Astrocyte (in vitro differentiated cells and primary cell): ENCODE measurements at places on chromosomes 7 and 10. TPM values are rescaled to one million over a fixed set of nuclear protein-coding genes. Genes with fewer than 3 reads are reported as not detected.
A peak's percentile ranks its signal among the peaks of the same experiment; 100 is the strongest.

MAD1L1 gene
- 32.3 and 32.5 TPM in 2 replicates for total RNA-seq

TES gene
- total RNA-seq: 179 and 184 TPM in 2 replicates

CLEC2L gene
- not detected in 2 replicates for total RNA-seq

IGFBP1 gene
- total RNA-seq: not detected in 2 replicates

SRRM3 gene
- 1.7 and 2.7 TPM in 2 replicates for total RNA-seq

OR2A14 gene
- not detected in 2 replicates for total RNA-seq

PTPRZ1 gene
- total RNA-seq: 0.87 and 1.6 TPM in 2 replicates

TMEM270 gene
- not detected in 2 replicates for total RNA-seq

GDF2 gene
- not detected in 2 replicates for total RNA-seq

CCL26 gene
- not detected in 2 replicates for total RNA-seq

NACAD gene
- 18.3 and 21.6 TPM in 2 replicates for total RNA-seq

PRRT4 gene
- total RNA-seq: 0.62 and 0.93 TPM in 2 replicates

TMEM254 gene
- total RNA-seq: 14.3 and 15.1 TPM in 2 replicates

HYAL4 gene
- not detected in 2 replicates for total RNA-seq

CALML3 gene
- not detected in 2 replicates for total RNA-seq

ITPRID1 gene
- not detected in 2 replicates for total RNA-seq

SLC25A40 gene
- 6.3 and 9.1 TPM in 2 replicates for total RNA-seq

CPA2 gene
- total RNA-seq: not detected in 2 replicates

HTR5A gene
- total RNA-seq: not detected in 2 replicates

SLC4A2 gene
- 302 and 351 TPM in 2 replicates for total RNA-seq

DNA sequence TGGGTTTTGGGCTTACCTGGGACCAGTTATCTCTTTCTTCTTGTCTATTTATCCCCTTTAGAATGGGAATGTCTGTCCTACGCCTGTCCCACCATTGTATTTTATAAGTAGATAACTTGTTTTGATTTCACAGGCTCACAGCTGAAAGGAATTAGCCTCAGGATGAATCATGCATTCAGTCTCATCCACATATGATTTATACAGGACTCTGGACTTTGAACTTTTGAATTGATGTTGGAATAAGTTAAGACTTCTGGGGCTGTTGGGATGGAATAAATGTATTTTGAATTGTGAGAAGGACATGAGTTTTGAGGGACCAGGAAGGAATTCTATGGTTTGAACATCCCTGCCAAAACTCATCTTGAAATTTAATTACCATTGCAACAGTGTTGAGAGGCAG lies 112.6 kb downstream of the AMPH start:
- no peak for DNase-seq

- no peak for DNase-seq
Observed at GRCh38 chr7:38478404-38478803, 152.8 kb downstream of the AMPH start.

DNA sequence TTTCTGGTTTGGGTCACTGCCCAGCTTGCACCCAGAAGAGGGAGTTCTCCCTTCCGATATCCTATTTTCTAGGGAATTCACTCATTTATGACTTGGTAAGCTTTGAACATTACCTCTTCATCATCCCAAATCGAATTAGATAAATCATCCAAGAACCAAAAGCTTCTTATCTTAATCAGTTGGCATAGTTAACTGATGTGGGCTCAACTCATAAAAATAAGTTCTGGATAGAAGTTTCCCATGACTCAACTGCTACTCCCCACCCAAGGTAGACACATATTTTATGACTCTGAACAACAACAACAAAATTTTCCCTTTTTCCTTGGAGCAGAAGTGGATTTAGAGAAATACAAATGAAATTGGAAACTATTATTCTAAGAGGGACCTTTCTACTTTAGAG lies 102.9 kb upstream of the CCDC6 start:
- DNase-seq: no peak

GRCh38 chr10:112071596-112072133 lies 111.9 kb downstream of the GPAM start:
- DNase-seq: no peak

DNA sequence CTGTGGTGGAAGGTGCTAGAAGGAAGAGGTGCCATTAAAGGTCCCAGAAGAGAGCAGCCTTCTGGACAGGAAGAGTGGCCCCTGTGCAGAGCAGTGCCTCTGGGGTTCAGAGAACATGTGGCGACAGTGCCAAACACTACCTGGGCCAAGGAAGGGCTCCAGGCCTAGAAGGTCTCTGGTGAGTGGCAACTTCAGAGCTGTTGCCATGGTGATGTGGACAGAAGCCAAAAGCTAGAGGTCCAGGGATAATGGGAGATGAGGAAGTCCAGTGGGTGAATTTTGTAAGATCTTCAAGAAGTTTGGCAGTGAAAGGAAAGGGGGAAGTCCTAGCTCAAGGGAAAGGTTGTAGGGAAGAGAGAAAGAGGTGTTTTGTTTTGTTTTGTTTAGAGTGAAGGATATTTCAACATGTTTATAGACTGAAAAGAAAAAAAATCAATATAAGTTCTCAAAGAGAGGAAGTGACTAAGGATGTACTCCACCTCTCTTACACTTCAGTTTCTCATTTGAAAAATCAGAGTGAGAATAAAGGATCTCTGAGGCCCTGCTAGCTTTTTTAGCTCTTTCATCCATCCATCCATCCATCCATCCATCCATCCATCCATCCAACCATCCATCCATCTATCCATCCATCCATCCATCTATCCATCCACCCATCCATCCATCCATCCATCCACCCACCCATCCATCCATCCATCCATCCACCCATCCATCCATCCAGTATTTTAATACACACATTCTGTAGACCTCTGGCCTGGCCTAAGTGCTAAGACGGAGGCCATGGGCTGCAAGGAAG lies 77.1 kb upstream of the DUSP5 start:
- no peak for DNase-seq

GRCh38 chr10:116451711-116452337 lies 24.2 kb downstream of the PNLIPRP3 start:
- no peak for DNase-seq

- DNase-seq: no peak
Observed at GRCh38 chr10:129678186-129678585, 211.1 kb downstream of the MGMT start.

GRCh38 chr10:34156781-34157425 lies 658.2 kb downstream of the PARD3 start:
- DNase-seq: peak; percentile 37

DNA sequence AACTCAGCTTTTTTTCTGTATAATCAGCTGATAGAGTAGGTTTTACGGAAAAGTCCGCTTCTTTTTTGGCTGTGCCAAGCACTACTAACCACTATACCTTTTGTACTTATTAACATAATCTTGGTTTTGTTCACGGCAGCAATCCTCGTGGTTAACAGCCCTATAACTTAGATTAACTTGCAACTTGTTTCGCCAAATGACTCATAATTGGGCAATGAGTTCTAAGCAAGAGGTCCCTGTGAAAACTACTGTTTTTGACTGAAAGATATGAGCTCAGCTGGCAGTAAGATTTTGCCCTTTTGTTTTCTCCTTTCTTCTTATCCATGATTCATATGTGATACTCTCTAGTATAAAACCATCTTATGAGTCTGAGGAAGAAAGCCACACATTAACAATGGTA lies 345.0 kb upstream of the PCDH15 start:
- DNase-seq: peak; percentile 78

GRCh38 chr10:58909881-58910280 lies 266.6 kb upstream of the PHYHIPL start:
- DNase-seq: no peak

- no peak for DNase-seq
Observed at GRCh38 chr7:30087371-30087770, 47.4 kb upstream of the MTURN start.

- peak; percentile 85 for DNase-seq
Observed at GRCh38 chr10:24382979-24383663, 174.2 kb downstream of the KIAA1217 start.

- no peak for DNase-seq
Observed at GRCh38 chr7:94422827-94423460, 28.2 kb downstream of the COL1A2 start.

GRCh38 chr7:3280946-3281656 lies 20.0 kb upstream of the SDK1 start:
- no peak for DNase-seq

DNA sequence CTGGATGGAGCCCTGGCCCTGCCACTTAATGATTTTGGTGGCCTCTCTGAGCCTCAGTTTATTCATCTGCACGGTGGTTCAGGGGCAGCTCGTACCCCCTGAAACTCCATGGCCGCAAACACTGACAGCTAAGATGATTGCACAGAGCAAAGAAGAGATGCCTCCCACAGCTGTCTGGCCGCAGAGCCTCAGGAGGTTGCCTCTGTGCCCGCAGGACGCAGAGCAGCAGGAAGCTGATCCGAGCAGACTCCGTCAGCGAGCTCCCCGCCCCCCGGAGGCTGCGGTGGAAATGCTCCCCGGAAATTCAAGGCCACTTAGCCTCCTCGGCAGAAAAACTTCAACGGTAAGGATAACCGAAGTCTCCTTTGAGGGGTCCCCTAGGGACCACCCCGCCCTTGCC lies 30.2 kb upstream of the C10orf53 start:
- DNase-seq: no peak

GRCh38 chr10:28331841-28332240 lies 29.0 kb upstream of the MPP7 start:
- DNase-seq: peak; percentile 98

DNA sequence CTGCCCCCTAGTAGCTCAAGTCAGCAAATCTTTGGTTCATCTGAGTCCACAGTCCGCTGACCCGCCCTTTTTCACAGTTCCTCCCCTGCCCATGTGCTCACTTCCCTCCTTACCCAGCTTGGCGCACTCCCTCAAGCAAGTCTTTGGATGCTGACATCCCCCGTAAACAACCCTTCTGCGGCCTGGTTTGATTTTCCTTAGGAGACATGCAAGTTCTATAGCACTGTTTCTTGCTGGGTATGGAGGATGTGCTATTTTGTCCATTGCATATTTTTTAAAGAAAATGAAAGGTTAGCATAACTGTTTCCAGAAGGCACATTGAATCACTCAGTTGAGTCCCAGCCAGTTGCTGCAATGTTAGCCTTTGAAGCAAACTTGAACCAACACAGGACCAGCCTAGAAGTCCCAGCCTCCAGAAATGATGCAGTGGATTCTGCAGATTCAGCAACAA lies 38.2 kb downstream of the HTRA1 start:
- DNase-seq: no peak

GRCh38 chr7:14639801-14640200 lies 262.8 kb downstream of the DGKB start:
- DNase-seq: peak; percentile 6

DNA sequence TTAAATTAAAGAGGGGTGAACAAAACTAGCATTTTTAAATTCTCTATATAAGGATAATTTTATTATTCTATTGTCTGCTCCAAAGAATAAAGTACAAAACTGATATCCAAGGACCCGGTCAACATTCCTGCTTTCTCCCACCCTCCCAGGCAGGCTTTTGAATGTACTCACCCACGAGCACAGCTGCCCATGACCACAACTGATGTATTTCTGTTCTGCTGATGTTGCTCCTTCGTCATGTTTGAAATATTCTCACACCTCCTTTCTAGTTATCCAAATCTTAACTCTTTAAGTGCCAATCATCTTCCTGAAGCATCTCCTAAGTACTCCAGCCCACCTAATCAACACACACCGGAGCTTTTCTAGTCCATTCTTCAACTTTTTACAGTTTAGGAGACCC lies 46.7 kb downstream of the CALD1 start:
- peak; percentile 97 for DNase-seq

DNA sequence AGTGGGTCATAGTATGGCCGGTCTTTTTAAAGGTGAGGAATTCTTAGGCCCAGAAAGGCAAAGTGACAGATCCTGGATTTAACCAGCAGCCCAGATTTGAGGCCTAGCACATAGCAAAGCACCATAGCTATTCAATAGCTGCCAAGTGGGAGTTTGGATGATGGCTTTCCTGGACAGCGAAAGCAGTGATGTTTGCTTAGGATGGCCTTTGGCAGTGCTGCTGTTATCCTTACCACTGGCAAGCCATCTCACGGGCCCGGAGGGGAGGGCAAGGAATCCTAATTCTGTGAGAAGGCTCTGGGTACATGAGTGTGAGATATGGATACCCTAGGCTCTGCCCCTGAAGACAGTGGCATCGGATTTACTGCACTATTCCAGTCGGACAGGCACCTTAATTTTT lies 50.4 kb downstream of the TCF7L2 start:
- no peak for DNase-seq

DNA sequence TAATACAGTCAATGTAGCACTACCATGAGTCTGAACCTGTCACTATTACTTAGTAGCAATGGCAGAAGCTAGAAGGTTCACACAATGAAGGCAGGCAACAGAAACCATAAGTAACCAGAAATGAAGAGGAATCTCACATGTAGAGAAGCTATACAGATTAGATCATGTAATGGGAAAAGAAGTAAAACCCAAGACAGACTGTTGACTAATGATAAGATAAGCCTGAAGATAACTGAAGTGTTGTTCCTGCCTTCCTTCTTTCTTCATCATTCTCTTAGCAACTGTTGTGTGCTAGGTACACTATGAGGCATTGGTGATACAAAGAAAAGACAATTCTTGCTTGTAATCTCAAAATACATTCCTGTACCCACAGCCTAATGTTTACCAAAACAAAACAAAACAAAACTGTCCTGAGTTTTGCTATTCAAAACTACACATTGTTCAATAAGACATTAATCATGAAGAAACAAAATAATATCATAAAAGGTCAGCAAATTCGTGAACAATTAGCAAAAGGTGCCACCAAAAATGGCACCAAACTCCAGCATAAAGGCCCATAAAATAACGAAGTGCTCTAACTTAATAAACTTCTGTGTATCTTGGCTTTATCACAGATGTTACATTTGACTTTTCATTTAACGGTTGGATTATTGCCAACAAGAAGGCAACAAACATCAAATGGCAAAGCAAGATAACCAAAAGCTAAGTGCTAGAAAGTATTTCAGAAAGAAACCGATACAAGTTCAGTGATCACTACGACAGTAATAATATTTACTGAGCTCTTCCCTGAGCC lies 27.1 kb downstream of the ZNF800 start:
- DNase-seq: no peak

- DNase-seq: peak; percentile 70
Observed at GRCh38 chr7:142807855-142808460, 37.2 kb downstream of the PRSS2 start.

DNA sequence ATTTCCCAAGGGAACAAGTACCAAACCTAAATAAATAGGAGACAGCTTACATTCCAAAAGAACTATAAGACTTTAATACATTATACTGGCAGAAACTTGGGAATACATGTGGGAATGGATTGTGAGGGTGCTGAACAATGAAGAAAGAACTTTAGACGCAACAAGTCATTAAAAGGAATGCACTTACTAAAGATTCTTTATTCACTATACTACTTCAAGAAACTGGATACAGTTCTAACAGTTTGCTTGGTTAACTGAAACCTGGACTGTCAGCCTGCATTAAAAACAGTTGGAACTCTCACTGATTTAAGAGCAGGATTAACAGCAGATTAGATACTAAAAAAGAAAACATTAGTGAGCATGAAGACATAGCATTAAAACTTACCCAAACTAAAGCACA lies 12.0 kb downstream of the CACUL1 start:
- DNase-seq: peak; percentile 78

GRCh38 chr7:92669616-92670165 lies 79.5 kb upstream of the FAM133B start:
- DNase-seq: peak; percentile 20

GRCh38 chr7:152881893-152882292 lies 122.3 kb downstream of the ACTR3B start:
- no peak for DNase-seq

- DNase-seq: no peak
Observed at GRCh38 chr10:124696446-124697392, 47.5 kb downstream of the FAM53B start.
